ENCODE measurements at places on chromosomes 5 and 9.

DNA sequence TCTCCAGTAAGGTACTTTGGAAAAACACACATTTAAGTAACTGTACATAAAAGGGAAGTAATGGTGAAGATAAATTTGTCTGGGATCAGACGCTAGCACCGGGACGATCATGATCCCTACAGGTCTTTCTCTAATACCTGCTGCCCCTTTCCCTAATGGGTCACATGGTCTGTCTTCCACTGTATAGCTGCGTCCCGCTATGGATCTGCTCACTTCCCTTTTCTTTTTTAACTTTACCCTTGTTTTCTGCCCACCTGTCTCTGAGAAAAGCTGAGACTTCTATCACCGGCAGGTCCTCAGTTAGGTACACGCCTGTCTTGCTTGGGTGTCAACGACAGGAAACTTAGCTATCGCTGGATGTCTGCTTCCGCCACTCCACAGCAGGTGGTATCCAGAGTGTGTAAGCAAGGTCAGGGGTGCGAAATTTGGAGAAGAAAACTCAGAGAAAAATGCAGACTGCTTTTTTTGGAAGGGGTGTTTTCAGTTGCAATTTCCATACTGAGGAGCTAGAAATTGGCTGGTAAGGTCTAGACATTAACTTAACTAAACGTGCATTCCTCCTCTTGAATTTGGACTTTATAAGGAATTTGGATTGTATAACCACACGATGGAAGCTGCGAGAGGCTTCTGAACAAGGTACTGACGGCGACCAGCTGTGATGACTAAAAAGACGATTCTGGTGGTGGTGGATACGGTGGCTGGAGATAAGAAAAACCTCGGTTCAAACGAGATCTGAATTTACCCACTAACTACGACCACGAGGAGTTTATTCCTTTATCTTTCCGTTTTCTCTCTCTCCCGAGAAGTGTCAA is 1.1 kb upstream of the ICE1 start:
- DNase-seq = no peak

- DNase-seq = no peak
These were observed 26.5 kb upstream of the KIF12 start for GRCh38 chr9:114125476-114126013.

- peak; percentile 16 for DNase-seq
These were observed 7.3 kb upstream of the BARHL1 start for GRCh38 chr9:132575005-132575609.

- DNase-seq = no peak
These were observed 17.0 kb upstream of the ARHGAP26 start for GRCh38 chr5:142753116-142753631.

GRCh38 chr9:90107040-90107725 is 502.4 kb downstream of the GADD45G start:
- no peak for DNase-seq

GRCh38 chr9:33455945-33456344 is 8.6 kb upstream of the AQP3 start:
- DNase-seq = no peak

GRCh38 chr5:99929067-99929805 is 605.9 kb upstream of the FAM174A start:
- DNase-seq = no peak

DNA sequence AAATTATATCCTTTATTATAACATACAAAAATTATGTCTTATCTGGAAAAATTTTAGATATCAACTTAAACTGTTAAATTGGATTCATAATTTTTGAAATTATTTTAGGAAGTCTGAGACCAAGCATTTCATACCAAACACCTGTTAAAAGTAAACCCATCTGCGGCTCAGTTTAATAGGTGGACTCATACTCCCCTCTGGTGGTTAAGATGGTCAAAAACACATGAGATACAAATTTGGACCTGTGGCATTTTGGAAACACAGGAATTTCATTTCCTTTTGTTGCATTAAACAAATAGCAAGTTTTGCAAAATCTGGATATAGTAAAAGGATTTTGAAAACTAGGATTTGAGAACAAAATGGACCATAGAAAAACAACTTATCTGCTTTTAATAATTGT is 53.7 kb downstream of the RGMB start:
- DNase-seq = no peak

DNA sequence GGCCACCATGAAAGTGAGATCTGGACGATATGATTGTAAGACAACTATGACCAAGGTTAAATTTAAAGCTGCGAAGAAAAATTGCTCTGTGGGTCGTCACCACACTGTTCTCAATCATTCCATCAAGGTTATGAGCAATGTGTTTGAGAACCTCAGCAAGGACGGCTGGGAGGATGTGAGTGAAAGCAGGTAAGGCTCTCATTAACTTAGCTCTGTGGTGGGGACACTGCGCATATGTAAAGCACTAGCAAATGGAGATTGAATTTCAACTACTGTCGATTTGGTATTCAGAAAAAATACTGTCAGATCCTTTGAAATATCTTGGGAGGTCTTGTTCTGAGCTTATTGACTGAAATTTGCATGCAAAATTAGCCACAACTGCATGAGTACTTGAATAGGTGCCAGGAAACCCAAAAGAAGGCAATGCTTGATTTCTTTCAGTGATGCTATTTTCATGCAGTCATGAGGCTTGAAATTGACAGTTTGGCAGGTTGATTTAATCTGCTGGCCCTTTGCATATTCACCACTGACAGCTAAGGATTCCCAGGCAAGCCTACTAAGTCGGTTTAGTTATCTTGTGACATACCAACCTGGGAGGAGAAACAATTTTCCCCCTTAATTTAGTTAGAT is 183.9 kb upstream of the SH3GL2 start:
- DNase-seq = no peak

DNA sequence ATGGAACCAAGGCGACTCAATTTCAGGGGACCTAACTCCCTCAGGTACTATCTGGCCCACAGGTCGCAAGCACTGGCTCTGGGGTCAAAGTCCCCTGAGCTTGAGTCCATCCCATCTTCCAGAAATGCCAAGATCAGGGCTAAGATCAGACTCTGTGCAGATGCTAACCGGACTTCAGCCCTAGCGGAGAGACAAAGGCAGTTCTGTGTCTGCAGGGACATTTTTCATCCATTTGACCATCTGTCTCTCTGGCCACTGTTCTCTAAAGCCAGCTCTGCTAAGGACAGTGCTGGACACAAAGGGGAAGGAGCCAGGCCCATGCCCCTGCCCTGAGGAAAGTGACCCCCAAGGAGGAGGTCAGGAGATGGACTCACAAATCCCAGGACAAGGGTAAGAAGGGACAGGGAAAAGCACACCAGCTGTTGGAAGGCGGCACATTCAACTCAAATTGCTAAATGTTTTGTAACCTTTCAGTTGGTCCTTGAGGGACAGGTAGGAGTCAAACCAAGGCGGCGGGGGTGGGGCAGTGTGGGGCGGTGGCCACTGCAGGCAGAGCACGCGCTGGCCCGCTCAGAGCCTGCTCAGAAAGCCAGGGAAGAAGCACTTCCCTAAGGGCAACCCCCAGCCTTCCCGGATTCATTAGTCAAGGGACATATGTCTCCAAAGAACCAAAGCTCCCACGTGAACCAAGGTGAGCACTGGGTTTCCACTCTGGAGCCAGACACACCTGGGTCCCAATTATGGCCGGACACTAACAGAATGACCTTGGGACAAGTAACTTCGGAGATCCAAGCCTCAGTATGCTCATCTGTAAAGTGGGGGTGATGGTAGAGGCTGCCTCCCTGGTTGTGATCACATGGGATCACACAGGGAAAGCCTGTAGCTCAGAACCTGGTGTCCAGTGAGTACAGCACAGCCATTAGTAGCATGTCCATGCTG is 42.8 kb downstream of the STK10 start:
- no peak for DNase-seq

- no peak for DNase-seq
These were observed 3.9 kb downstream of the SSBP2 start for GRCh38 chr5:81747030-81747429.

GRCh38 chr5:129591508-129592160 is 131.5 kb downstream of the ADAMTS19 start:
- DNase-seq = no peak

GRCh38 chr9:84718476-84718875 is 48.9 kb downstream of the NTRK2 start:
- no peak for DNase-seq

- DNase-seq = no peak
These were observed 45.1 kb downstream of the ERMP1 start for GRCh38 chr9:5787759-5788302.

DNA sequence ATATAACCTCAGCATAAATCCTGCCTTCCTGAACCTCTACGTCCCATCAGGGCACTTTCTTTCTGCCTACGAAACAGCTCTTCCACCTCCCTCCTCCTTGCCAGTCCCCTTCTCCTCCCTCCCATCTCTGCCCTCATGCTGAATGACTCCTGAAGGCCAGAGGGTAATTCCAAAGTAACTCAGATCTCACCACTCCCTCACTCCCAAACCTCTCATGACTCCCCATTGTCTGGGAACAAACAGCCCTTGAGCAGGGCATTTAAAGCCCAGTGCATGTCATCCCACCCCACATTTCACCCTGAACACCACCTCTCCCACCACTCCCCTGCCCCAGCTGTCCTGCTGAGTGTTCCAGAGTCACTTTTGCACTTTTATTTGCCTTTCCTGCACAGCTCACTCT is 8.9 kb upstream of the FBP1 start:
- DNase-seq = no peak

GRCh38 chr9:68791169-68791568 is 86.1 kb downstream of the PIP5K1B start:
- no peak for DNase-seq

DNA sequence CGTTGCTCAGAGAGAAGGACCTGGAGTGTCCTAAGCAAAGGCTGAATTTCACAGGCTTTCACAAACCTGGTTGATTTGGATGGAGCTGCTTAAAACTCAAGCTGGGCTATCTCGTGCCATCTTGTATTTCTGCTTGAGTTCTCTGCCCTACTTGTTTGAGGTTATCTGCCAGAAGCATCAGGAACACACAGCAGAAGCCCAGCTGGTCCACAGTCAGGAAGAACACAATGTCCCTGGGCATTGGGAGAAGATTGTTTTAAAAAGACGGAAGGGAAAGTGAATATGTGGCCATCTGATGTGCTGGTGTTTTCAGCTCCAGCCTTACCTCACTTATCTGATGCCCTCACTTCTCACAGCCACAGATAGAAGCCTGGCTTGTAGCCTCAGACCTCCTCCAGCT is 32.9 kb upstream of the SLC36A1 start:
- no peak for DNase-seq

DNA sequence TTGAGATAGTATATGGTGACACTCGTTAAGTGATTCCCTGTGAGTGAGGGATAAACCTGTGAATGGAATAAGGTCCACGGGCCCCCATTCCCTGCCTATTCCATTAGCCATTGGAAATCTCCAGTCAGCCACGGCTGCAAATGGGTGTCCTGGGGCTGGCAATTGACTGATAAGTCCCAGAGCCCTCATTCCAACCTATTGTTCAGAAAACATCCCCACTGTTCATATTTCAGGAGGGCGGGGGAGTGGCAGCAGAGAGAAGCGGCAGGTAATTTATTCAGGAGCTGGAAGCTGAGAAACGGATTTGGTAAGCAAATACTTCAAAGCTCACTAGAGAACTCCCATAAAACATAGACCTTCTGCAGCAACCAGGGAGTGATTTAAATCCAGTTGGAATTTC is 42.0 kb downstream of the TMEM174 start:
- no peak for DNase-seq

DNA sequence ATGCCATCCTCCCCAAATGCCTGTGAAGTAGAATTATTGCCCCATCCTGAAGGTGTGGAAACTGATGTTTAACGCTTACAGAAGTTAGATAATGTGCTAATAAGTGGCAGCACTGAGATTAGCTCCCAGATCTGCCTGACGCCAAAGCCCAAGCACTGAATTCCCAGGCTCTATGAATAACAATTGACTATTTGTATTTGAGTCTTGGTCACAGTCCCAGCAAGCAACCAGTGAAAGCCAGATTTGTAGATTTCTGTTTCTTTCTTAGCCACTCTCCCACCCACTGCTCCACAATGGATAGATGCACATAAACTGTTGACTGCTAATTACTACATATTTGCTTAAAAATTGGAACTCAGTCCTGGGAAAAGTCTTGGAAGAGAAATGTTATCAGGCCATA is 34.4 kb downstream of the FAM240B start:
- no peak for DNase-seq
